Right lobe of liver (tissue), 6 donors: ENCODE measurements at places on chromosomes 6 and 20. TPM values are rescaled to one million over a fixed set of nuclear protein-coding genes. Genes with fewer than 3 reads are reported as not detected.

GRCh38 chr20:642398-643174 lies 10.4 kb downstream of the SRXN1 start:
- DNase-seq, result no peak

KCNQ2 gene
- not detected for total RNA-seq

KHDC1 gene
- total RNA-seq, result not detected

DNA sequence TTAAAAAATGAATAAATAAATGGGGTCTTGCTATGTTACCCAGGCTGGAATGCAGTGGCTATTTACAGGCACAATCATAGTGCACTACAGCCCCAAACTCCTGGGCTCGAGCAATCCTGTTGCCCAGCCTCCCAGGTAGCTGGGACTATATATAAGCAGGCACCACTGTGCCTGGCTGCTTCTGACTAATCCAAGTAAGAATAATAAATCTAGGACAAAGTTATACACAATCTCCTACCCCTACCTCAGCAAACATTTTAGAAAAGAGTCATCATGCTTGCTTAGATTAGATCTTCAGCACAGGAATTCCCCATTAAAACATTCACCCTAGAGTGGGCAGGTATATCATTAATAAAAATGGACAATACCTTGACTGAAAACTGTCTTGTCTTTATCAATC lies 124.6 kb downstream of the REV3L start:
- DNase-seq, result no peak

TNXB gene
- 8.2 TPM for total RNA-seq

TMEM217 gene
- not detected for total RNA-seq

ADGRF1 gene
- not detected for total RNA-seq

COL20A1 gene
- total RNA-seq, result not detected

EYA2 gene
- total RNA-seq, result 0.93 TPM

GRCh38 chr20:8530022-8530421 lies 398.0 kb downstream of the PLCB1 start:
- DNase-seq, result no peak

ZBTB46 gene
- 1.2 TPM for total RNA-seq

GRCh38 chr20:50333812-50334211 lies 143.2 kb downstream of the CEBPB start:
- no peak for DNase-seq

DNA sequence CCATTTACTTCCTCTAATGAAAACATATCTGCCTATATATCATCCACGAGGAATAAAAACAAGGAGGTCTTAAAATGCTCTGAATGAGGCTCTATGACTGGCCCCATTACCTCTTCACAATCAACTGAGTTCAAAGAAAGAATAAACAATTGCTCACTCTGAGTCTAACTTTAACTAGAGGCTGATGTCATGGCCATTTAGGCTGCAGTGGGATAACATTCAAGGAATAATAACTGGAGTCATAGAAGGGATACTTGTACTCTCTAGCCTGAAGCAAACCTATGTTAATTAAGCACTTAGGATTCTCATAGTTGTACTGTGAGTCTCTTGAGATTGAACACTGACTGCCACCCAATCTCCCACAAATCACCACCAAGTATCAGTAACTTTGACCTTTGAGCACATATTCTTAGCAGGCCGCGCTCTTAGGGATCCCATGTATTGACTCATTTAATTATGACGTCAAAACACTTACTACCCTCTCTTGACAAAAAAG lies 70.2 kb downstream of the PERP start:
- no peak for DNase-seq

CPNE5 gene
- 0.25 TPM for total RNA-seq

- DNase-seq, result no peak
Observed at GRCh38 chr6:147973806-147974205, 368.8 kb upstream of the SASH1 start.

HLA-A gene
- 107 TPM for total RNA-seq

ADGB gene
- total RNA-seq, result not detected

KIF13A gene
- total RNA-seq, result 18.4 TPM

DNA sequence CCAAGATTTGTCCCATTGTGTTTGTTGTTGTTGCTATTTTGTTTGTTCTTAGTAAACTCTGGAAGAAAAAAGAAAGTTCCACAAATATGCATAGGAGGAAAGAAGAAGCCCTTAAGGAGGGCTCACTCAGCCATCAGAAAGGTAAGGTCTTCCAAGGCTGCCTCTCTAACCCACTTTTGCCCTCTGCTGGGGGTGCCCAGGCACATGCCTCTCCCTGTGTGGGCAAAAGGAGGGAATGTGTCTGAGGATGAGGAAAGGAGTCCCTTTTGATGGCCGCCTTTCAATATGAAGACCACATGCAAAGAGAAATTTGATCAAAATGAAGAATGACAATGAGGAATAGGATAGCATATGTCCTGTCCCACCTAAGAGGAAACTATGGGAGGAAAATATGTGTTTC lies 248.2 kb upstream of the POU3F2 start:
- no peak for DNase-seq

DNA sequence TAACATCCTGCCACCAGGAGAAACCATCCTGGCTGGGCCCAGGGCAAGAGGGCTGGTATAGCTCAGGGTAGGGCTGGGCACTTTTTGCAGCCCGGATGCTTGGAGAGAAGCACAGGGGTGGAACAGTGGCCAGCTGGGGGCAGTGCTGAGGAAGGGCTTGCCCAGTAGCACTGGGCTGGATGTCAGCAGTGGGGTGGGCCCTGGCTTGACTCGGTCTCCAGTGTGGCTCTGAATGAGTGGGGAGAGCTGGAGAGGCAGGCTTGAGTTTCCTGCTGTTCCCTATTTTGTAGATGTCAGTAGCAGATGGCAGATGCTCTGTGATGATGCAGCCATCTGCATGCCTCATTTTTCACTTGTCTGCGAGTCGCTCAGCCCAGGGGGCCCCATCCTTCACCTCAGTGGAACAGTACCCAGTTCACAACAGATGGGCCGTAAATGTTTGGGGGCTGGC lies 56.3 kb upstream of the TULP1 start:
- DNase-seq, result peak; percentile 62

LPIN3 gene
- 8.4 TPM for total RNA-seq

GRCh38 chr6:107769053-107769658 lies 55.0 kb downstream of the SCML4 start:
- DNase-seq, result no peak

- no peak for DNase-seq
Observed at GRCh38 chr6:29501106-29501505, 13.3 kb upstream of the MAS1L start.

- no peak for DNase-seq
Observed at GRCh38 chr6:69795469-69796072, 1.2 kb downstream of the LMBRD1 start.

DNA sequence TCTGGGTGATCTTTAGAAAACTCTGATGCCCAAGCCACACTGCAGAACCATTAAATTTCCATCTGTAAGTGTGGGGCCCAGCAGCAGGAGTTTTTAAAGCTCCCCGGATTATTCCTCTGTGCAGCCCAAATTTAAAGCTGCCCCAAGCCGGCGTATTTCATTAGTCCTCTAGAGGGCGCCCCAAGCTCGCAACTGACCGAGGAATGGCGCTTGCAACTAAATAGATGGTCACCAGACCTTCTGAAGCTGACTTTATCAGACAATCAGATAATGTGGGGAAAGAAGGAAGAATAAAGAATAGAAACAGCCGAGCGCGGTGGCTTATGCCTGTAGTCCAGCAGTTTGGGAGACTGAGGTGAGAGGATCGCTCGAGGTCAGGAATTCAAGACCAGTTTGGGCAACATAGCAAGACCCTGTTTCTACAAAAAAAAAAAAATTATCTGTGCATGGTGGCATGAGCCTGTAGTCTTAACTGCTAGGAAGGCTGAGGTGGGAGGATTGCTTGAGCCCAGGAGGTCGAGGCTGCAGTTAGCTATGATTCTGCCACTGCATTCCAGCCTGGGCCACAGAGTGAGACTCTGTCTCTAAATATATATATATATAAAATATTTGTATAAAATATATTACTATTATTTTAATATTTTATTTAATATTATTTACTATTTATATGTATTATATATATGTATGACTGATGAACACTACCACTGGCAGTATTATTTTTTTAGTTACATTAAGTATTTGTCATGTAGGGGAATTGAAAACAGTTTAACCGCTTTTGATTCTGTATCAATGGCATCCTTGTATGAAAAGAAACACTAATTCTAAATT lies 56.0 kb downstream of the OTOR start:
- no peak for DNase-seq

- peak; percentile 85 for DNase-seq
Observed at GRCh38 chr20:35600993-35601973, 14.3 kb upstream of the SPAG4 start.

DNA sequence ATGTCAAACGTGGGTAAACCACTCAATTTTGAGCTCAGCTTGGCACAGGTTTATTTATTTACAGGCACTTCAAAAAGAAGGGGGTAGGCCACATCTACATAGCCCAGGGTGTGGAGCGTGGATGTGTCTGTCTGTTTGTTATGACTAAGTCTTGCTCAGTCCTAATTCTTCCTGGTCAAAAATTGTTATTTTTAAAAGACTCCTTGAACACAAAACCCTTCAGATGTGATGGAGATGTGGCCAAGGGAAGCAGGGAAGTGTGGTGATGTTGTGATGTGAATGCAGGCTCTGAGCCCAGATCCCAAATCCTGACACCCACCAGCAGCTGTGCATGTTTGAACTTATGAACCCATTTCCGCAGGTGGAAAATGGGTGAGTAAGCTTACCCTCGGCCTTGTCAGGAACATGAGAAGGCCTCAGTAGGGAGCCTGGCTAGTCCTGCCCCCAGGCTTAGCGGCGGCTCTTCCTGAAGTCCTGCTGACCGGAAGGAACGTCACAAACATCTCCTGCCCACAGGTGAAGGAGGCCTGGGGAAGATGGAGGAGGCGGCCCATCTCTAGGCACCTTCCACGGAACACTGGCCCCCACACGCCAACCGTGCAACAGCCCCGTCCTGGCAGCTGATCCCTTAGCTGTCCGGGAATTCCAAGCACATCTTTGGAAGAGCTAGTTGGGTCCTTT lies 119.7 kb downstream of the MYLK4 start:
- no peak for DNase-seq

SLC24A3 gene
- 0.29 TPM for total RNA-seq

PXDC1 gene
- 64.3 TPM for total RNA-seq

PPIL1 gene
- 29.2 TPM for total RNA-seq

PRDM13 gene
- not detected for total RNA-seq

GRCh38 chr20:37295001-37295400 lies 5.5 kb downstream of the MANBAL start:
- DNase-seq, result no peak

DNA sequence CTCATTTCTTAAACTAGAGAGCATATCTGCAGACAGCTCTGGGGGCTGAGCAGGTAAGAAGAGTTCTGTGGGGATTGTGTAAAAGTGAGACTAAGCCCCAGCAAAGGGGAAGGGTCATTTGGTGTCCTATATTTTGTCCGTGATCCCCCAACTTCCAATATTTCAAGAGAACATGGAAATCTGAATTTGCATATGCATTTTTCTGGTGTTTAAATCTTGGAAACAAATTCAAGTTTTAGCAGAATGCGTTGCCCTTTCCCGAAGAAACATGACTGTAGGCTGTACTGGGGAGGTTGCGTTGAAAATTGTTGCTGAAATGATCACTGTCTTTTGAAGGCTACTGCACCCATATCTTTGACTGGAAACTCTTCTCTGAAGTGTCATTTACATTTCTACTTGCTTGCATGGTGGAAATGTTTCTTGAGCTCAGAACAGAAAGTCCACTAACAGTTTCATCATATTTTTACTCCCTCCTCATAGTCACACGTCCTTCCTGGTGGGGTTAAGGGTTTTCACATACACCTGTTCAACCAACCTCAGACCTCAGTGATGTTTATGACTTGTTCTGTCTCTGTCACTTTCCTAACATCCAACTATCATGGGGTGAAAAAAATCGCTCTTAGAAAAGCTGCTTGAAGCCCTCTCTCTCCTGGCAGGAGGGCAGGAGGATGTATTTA lies 140.3 kb downstream of the BCAS1 start:
- DNase-seq, result no peak

- no peak for DNase-seq
Observed at GRCh38 chr6:124854338-124854922, 107.8 kb upstream of the RNF217 start.

GRCh38 chr6:36781669-36782068 lies 57.6 kb downstream of the CPNE5 start:
- no peak for DNase-seq

DNA sequence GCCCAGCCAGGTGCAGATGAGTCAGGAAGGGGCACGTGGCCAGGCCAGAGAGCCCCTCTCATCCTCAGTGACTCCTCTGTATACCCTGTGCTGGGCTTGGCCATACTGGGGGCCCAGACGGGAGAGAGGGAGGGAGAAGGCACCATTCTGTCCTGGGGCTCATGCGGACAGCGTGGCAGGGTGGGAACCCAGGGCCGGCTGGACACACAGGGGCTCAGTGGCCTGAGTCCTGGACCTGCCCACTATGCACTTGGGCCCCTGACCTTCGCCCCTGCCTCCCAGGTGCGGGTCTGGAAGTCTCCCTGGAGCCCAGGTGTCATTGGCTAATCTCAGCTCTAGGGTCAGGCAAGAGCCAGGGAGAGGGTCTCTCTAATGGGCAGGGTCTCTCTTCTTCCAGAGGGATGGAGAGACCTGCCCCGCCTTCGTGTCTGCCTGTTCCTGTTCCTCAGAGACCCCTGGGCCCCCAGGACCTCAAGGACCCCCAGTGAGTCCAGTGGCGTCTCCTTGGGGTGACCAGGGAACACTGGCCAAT lies 27.7 kb downstream of the COL20A1 start:
- peak; percentile 44 for DNase-seq

DNA sequence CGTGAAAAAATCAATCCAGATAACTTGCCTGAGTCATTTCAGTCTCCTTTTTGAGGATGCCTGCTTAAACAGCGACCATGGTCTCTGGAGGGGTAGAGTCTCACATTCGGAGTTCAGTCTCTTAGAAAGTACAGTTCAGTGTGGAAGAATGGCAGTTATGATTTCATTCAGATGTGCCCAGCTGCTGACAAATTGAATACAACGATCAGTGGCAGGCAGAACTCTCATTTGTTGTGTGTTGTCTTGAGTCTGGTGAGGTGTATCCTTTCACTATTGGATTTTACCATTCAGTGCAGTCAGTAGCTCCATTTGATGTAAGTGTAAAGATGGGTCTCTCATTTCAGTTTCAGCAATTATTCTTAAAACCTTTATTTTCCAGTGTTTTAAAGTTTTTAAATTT lies 639 bp upstream of the TULP4 start:
- DNase-seq, result no peak

DNA sequence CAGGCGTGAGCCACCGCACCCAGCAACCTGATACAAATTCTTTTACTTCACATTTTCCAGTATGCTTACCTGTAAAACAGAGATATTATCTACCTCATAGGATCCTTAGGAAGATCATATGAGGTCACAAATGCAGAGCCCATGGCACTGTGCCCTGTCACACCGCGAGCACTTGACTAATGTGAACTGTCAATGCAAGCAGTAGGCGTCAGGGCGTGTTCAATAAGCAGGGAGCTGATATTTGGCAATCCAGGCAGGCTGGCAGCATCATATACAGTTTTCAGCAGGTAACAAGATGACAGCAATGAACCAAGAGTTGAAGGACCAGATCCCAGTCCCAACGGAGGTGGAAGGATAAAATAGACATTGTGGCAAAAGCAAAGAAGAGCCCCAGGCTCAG lies 14.6 kb upstream of the ARID1B start:
- no peak for DNase-seq
